ENCODE measurements at places on chromosomes 12 and 14.

DNA sequence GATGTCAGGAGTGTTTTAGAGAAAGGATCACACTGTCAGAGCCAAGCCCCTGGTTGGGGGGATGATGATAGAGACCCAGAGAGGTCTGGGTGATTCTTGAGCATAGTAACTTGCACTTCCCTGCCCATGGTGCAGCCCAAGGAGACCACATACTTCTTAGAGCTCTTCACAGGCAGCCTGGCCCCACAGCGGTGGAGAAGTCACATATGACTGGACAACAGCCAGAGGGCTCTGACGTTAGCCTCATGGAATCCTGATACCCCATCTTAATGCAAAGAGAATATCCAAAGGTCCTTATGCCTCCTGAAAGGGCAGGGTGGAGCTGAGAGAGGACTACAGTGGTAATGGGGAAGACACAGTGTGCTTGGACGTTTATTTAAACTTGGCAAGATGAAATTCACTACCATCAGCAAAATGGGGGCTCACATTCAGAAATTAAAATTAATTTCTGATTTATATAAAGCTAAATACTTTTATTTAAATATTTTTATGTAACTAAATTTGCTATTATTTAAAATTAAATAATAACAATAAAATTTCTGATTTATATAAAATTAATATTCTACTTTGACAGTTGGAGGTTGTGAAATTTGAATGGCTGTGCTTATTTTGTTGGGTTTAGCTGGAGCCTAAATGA lies 131.3 kb downstream of the KTN1 start:
- no peak for DNase-seq

DNA sequence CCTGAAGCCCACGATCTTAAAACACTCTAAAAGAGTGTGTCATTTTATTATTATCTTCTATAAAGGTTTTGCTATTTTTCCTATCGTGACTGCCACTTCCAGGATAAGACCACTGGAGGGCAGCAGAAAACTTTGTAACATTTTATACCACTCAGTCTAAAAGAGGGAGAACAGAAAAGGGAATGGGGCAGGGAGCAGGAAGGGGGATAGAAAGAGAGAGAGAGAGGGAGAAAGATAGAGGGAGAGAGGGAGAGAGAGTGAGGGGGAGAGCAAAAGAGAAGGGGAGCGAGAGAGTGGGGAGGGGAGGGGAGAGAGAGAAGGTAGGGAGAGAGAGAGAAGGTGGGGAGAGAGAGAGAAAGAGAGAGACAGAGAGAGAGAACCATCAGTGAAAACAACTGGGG lies 2.0 kb upstream of the ART4 start:
- DNase-seq, result peak; percentile 56

- DNase-seq, result no peak
Measured at GRCh38 chr12:78473561-78473960, 391.0 kb upstream of the SYT1 start.

- DNase-seq, result peak; percentile 47
Measured at GRCh38 chr12:81809829-81810595, 50.9 kb upstream of the PPFIA2 start.

DNA sequence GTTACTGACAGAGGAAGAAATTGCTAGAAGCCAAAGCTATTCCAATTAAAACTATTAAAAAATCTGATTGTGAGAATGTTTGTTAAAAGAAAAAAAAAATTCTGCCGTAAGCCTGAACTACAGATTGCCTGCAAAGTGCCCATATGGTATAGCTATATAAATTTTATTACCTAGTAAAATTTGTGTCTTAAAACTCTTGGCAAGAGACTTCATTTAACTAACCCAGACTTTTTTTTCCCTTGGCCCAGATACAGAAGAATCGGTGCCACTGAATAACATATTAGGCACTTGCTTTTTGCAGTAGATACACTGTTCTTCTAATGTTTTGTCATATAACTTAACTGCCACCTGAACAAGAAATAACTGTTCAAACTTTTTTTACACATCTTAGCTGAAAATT lies 125.5 kb downstream of the RPS29 start:
- DNase-seq, result no peak

GRCh38 chr12:71873821-71874220 lies 34.3 kb downstream of the TBC1D15 start:
- DNase-seq, result no peak

DNA sequence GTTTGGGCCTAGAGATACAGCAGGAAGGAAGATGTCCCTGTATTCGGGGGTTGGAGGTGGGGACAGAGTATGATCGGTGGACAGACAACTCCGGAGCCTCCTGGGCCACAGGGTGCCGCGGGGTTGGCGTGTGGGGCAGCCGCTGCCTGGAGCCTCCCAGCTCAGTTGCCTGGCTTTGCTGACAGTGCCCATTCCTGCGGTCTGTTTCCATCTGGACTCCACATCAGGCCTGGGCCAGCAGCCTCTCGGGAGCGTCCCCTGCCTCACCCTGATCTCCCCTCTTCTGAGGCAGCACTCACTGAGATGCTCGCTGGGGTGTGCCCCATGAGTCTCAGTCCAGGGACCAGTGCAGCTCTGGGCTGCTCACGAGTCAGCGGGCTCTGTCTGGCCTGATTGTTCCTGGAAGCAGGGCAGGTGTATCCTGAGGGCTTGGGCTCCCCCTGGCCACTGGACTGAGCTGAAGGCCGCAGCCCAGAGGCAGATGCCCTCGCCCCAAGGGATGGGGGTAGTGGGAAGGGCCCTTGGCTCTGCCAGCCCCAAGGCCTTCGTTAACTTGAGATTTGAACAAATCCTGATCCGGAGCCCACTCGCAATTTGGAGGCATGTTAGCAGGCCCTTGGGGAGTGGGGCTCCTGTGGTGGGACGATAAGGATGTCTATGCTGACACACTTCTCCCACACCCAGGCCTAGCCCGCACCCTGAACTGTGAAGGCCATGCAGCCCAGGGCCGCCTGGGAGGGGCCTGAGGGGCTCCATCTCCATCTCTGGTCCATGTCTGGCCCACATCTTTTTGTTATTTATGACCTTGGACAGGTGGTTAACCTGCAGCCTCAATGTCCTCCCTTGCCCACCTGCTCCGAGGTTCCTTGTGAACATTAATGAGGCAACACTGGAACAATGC lies 7.5 kb downstream of the HIP1R start:
- DNase-seq, result no peak

DNA sequence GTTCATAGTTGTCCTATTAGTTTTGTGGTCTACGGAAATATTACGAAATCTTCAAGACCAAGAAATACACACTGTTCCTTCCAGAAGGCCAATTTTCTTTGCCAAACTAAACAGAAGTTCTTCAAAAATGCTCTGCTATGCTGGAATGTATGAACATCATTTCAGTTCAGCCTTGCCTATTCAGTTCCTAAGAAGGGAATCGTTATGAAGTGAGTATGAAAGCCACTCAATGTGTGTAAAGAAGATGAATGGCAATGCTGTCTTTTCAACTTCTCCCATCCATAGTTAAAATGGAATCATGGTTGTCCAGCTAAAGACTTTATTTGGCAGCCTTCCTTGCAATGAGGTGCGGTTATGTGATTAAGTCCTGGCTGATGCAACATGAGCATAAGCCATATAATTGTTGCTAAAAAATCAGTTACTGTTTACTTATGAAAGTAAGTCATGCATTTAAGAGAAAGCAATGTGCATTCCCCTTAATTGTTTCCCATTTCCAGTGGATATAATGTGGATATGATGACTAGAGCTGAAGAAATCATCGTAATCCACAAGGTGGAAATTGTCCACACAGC lies 73.8 kb upstream of the PTPRR start:
- DNase-seq, result no peak

GRCh38 chr14:102316338-102316742 lies 3.2 kb upstream of the ZNF839 start:
- peak; percentile 32 for DNase-seq

DNA sequence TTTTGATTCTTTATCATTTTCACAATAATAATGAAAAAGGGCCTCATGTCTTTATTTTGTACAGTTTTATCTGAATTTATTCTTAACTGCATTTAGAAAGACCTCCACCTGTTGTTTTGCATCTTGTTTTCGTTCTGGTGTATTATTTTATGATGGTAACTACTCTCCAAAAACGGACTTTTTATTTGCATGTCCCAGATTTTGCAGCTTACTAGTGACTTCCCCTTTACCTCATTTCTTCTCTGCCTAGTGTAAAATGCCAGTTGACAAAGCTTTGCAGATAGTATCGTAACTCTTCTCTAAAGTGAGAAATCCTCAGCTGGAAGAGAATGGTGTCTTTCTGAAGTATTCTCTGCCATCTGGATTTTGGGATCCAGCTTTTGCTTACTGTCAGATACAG lies 17.2 kb downstream of the PEX5 start:
- no peak for DNase-seq

DNA sequence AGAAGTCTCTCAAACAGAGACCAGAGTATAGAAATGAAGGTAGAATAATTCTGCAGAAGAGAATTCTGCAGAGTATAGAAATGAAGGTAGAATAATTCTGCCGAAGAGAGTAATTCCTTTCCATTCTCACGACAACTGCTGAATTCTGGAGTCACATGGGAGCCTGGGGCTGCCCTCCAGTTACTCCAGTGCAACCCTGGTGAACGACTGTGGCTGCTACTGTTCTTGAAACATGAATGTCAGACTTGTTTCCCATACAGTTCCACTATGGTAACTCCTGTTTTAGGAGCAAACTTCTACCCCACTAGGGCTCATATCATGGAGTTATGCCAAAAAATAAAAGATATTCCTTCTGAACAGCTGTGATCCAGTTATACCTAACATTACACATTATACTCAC lies 164.4 kb downstream of the KICS2 start:
- DNase-seq, result no peak

- no peak for DNase-seq
Measured at GRCh38 chr14:73468828-73469375, 10.6 kb upstream of the NUMB start.

GRCh38 chr12:121138284-121138683 lies 5.6 kb downstream of the P2RX7 start:
- no peak for DNase-seq

DNA sequence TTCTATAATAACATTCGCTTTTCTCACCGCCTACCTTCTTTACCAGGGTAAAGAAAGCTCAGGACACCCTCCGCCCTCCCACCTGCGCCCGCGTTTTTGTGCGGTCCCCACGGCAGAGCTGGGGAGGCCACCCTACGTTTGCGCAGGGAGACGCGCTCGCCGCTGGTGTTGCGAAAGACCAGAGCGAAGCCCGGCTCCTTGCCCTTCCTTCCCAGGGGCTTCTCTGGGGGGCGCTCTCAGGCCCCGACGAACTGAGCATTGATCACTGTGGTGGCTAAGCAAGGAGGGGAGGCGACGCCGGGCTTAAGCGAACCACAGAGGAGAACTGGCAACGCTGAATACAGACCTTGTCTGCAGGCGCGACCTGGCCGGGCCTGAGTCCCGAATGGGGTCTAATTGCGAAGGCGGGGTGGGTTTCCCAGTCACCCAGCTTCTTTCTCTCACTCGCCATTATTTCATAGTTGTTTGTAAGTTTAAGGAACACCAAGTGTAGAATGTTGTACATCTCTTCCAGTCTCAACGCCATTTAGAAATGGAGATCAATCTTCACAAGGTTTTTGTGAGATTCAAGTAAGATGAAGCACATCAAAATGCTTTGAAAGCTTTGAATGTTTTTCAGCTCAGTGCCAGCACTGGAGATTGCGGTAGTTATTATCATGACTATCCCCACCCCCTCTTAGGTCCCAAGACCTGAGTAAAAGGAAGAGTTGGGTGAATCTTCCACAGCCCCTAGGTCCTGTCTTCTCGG lies 1.7 kb upstream of the NKX2-1 start:
- no peak for DNase-seq

GRCh38 chr14:28751467-28752058 lies 15.0 kb upstream of the FOXG1 start:
- peak; percentile 39 for DNase-seq

DNA sequence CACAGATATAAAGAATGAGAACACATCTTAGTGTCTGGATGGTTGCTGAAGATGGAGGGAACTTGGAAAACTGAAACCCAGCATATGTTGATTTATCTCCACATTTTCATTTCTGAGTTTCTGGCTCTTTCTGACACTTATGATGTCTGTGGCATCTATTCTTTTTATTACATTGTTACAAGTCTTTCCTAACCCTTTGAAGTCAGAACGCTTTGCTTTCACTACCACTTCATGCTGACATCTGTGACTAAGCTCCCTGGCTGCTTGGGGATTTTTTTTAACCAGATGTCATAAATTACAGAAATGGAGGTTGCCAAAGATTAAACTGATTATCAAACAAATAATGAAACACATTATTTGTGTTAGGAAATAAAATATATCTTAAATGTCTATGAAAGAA lies 188.7 kb downstream of the KITLG start:
- DNase-seq, result peak; percentile 67

DNA sequence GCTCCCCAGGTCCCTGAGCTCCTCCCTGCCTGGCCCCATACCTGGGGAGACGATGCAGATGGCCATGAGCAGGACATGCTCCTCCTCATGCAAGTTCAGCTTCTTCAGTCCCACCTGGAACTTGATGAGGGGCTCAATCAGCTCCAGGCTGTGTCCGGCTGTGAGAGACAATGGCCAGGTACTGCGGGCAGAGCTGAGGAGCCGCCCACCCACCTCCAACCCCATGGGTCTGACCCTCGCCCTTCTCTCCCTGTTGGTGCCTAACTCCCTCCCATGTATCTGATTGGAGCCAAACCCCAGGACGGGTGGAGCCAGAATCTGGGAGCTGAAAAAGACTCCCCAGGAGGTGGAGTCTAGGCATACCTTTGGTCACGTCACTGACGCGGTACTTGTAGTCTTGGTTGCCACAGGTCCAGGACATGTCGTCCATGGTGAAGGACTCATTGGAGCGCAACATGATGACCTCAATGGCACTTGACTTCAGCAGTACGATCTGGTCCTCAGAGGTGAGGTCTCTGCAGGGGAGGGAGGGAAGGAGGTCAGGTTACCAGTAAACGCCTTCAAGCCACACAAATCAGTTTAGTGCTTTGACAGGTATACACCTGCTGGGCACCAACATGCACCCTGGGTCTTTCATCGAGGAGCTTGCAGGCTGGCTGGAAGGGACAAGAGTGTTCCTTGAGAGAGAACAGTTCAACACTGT lies 26.7 kb upstream of the HDAC7 start:
- no peak for DNase-seq

DNA sequence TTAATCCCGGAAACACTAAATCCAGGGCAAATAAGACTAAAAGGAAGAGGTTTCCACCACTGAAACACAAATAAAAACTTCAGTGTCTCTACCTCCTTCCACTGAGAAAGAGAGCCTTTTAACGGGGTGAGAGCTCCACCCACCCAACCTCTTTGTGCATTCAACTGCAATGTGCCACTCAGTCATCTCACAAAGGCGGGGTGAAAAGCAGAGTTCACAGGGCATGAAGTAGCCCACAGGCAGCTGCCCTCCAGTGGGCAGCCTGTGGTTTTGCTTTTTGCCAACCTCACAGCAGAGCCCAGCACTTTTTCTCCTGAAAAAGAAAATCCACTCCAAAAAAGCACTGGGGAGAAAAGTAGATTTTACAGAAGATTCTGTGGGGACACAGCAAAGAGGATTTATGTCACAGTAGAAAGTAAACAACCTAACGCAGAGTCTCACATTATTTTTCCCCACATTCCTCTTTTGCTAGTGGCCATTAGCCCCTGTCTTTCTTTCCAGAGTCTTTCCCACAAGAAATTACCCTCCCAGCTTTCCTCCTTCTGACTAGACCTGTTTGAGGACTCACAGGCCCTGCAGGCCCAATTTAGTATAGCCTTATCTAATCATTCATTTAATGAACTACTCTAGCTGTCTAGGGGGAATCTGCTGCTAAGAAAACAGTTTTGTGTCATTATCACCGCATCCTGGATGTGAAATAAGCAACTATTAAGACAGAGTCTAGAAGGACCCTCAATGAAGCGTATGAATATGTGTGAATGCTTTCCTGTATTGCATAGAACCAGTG lies 753.8 kb upstream of the FOXG1 start:
- no peak for DNase-seq

Data from activated CD4-positive, alpha-beta T cell treated with anti-CD3 and anti-CD28 coated beads, Interleukin-10, Interleukin-2, amounts not matched to agents 100 ng/mL and 50 ng/mL, durations not matched to agents 16 hours and 8 hours (primary cell).